T-helper 2 cell (primary cell): ENCODE measurements at places on chromosomes 4 and X.

DNA sequence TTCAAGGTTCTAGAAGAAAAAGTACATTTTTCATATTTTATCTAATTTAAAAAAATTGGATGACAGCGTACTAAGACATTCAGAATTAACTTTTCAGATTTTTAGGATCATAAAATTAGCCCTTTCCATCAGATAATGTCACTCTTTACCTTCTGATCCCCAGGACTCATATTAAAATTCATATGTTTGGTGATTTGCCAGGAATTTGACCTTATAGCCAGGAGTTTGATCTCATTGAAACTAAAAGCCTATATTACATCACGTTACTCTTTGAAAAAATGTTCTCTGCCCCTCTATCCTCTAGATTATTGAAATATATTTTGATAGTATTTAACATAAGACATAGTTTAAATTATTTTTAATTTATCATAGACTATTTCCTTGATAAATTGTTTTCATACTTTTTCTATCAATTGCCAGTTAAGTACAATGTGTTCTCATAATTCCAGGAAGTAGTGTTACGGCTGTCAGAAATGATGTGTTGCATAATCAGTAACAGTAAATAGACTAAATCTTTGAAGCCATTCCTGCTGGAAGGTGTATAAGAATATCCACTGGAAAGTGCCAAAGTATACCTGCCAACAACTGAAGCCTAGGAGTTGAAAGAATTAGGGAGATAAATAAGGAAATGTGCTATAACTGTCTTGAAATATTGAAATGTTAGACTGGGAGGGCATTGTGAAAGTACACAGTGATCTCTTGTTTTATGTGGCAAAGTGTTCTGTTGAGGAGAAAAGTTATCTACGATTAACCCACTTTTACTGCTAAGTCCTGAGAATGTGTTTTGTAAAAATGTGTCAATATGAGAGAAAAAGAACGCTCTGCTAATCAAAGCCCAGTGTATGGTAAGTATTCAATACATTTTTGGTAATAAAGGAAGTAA is 32.9 kb upstream of the PDGFC start:
- no peak for DNase-seq

GRCh38 chr4:39319676-39320075 is 46.5 kb downstream of the RFC1 start:
- DNase-seq: no peak

- no peak for DNase-seq
Measured at GRCh38 chr4:148573296-148573695, 131.1 kb upstream of the NR3C2 start.

- DNase-seq: no peak
Measured at GRCh38 chr4:121764702-121765367, at the start of gene SMIM43. SMIM43 (minus strand) TSS chr4:121765164; CDS start chr4:121765105, 59 bp downstream.

DNA sequence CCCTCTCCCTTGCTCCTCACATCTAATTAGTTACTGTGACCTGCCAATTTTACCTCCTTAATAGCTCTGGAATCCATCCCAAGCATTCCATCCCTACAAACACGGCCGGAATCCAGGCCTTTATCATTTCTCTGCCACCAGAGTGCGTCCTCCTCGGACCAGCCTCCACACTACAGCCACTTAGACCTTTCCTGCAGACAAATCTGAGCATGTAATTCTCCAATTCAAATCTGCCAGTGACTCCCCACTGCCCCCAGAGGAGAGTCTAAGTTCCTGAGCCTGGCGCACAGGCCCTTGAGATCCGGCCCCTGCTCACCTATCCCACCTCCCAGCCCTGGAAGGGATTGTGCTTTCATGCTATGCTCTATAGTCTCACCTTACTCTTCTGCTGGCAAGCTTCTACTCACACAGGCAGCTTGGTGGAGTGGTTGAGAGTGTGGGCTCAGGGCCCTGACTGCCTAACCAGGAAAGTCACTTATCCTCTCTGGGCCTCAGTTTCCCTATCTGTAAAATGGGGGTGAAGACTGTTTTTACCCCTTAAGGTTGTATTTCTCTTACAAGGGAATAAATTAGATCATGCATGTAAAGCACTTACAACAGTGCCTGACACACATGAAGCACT is 31.2 kb downstream of the PJA1 start:
- DNase-seq: no peak

GRCh38 chr4:156870131-156870530 is 101.5 kb downstream of the PDGFC start:
- no peak for DNase-seq

DNA sequence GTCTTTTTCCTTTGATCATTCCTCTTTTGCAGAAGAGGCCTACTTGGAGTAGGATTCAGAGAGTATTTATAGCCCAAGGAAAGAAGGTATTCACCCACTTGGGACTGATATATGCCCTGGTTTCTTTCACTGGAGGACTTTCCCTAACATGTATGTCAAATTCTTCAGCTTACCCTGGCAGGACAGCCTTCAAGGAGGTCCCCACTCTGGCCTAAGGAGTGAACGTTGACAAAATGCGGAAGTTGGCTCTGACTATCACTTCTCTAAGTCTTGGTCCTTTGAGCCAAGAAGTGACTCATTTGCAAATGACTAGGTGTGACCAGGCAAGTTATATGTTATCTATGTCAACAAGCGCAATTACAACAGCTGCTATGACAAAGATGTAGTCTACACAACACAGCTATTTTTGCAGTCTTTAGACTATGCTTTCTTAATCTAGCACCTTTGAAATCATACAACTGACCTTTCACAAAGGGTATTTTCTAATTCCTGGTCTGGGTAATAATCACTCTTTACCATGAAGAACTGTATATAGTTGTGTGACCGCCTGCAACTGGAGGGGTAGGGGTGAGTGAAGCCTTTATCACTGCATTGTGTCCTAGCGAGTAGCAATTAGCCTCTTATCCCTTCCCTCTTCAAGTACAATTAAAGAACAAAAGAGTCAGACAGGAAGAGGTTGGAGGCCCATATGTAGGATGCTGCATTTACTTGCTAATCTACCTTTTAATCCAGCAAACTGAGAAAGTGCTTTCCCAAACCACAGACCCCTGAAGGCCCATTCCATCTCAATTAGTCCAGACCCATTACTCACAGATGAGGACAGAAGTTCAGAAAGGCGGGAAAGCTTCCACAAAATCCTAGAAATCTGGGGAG is 50.1 kb downstream of the RASGEF1B start:
- no peak for DNase-seq

DNA sequence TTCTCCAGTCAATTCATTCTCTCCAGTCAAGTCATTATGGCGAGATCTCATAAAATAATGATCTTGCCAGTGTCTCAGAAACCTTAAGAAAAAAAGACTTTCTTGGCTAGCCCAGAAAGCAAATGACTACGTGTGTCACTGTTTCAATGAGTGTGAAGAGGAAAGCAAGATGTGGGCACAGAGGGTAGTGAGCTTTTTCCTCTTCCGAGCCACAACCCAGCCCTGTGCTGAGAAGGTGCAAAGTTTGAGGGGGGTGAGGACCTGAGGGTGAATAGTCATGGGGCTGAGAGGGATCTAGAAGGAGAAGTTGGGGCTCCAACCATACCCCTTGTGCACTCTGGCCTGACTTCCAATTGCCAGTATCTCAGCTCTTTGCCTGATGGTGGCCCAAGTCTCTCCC is 85.6 kb upstream of the EGFL6 start:
- no peak for DNase-seq

DNA sequence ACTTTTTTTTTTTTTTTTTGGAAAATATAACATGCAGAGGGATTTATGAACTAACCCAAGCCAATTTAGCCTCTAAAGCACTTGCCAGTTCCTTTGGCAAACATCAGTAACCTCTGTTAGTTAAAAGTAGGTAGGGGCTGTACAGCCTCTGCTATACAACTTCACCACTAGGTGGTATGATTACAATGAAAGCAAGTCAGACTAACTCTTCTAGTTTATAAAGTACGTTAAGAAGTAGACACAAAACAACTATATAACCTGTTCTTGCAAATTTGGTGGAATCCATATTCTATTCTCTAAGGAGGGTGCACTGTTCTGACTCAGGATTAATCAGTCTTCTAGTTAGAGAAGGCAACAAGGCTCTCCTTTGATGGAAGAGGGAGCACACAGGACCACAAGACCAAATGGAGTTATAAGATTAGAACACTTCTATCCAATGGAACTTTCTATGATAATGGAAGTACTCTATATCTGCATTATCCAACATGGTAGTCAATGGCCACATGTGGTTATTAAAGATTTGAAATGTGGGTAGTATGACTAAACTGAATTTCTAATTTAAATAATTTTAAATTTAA is 12.8 kb downstream of the AIMP1 start:
- peak; percentile 56 for DNase-seq

- peak; percentile 66 for DNase-seq
Measured at GRCh38 chr4:120331486-120332370, 265.1 kb upstream of the MAD2L1 start.

GRCh38 chr4:6811165-6811564 is 28.6 kb downstream of the KIAA0232 start:
- DNase-seq: no peak

GRCh38 chr4:176150356-176150682 is 45.1 kb downstream of the SPATA4 start:
- DNase-seq: no peak

GRCh38 chrX:46588263-46588662 is 14.7 kb downstream of the CHST7 start:
- peak; percentile 63 for DNase-seq
